T-helper 1 cell (primary cell): ENCODE measurements at places on chromosomes 5 and 9.

DNA sequence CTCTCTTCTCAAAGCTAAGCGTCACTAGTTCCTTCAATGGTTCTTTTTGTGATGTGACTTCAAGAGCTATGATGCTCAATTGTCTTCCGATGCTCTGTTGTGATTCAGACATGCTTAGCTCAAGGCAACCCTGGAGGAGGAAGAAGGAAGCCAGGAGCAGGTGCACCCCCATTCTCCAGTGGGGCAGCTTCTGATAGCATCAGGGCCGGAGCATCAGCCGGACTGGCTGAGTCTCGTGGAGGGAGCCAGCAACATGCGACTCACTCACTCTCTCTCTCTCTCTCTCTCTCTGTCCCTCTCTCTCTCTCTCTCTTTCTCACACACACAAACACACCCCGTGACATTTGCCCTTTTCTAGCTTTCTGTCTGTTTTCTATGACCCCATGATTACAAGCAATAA, 140.2 kb downstream of the HSD17B3 start:
- DNase-seq = no peak

- no peak for DNase-seq
These were observed 8.5 kb downstream of the KLF9 start for GRCh38 chr9:70405808-70406433.

GRCh38 chr5:76165711-76166374, 82.7 kb downstream of the SV2C start:
- DNase-seq = no peak

DNA sequence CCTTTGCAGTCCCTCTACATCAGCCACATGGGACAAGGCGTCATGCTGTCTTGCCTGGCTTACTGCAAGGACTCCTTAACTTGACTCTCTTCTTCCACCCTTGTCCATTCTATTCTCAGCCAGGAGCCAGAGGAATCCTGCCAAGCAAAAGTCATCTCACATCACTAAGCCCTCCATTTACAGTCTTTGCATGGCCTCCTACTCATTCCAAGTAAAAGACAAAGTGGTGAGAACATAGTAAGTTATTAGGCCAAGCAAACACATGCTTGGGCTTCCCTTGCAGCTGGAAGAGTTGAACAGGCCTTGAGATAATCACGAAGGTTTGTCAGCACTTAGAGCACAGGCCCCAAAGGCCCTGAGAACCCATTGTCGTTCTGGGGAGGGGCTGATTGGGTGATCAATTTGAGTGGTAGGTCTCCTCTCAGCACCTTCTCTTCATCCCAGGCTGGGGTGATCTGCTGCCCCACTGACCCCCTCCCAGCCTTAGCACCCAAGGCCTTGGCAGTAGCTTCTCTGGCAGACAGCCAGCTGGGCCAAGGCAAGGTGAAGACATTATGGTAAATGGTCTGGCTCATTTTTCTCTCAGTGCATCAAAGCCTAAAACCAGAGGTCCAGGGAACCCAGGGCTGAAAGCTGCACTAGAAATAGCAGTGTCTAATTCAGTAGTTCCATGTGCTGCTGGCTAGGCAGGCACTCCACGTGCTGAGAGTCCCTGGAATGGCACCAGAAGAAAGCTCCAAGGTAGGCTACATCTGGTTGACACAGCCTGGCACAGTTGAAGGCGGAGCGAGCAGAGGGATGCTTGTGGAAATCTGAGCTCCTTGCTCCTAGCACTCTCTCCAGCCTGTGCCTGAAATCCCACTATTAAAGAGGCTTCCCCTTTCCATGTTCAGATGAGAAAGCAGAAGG, 121.4 kb downstream of the ASTN2 start:
- no peak for DNase-seq

DNA sequence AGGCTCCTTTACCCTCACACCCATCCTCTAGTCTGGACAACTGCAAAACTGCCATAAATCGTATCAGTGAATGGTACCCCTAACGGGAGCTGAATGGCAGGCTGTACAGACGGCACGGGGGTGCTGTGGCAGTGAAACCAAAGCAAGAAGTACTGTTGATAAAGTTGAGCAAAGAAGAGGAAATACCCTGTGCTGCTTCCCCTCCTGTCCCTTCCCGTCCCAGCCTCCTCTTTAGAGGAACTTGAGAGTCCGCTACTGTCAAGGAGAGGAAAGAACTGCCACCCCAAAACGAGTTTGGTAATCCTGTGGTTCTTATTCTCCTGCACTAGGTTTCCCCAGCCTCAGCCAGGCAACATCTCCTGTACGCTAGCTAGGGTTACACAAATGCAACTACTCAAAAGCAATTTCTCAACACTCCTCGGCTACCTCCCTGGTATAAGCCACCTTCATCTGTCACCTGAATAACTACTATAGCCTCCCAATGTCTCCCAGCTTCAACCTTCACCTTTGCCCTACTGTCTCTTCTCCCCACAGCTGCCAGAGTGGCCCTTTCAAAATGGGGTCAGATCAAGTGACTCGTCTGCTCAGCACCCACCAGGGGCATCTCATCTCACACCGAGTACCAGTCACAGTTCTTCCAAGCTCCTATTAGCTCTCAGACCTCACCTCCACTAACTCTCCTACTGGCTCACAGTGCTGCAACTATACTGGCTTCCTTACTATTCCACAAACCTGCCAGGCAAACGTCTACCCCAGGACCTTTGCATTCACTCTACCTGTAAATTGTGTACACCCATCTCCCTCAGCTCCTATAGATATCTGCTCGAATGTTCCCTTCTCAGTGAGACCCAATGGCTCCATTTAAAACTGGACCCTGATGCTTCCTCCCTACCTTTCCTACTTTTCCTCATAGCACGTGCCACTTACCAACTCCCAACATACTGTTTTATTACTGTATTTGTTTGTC, 4.1 kb downstream of the GLRX start:
- DNase-seq = no peak

DNA sequence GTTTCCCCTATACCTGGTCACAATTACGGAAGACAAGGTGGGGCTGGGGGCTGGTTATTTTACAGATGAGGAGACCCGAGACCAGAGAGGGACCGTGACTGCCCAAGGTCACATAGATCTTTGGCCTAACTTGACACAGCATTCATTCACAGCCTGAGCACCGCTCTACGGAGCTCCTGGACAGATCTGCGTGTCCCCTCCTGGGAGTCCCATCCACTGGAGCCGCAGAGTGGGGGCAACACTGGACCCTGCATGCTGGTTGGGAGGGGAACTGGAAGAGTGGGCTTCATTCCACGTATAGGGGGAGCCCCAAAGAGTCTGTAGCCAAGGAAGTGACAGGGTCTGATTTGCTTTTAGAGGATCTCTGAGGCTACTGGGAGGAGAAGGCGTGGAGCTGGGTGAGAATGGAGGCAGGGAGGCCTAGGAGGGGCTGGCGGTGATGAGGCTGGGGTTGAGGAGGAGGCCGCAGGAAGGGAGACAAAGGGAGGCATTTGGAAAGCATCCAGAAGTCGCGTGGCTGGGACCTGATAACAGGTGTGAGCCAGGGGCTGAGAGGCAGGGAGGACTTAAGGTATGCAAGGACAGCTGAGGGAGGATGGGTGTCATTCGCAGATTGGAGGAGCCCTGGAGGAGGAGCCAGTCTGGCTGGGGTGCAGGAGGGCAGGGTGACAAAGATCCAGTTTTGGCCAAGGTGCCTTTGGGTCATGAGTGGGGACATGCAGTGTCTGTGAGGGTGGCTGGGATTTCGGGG, 64.3 kb upstream of the IER5L start:
- no peak for DNase-seq
